Hepatocyte (in vitro differentiated cells): ENCODE measurements at places on chromosomes 4 and X. TPM values are rescaled to one million over a fixed set of nuclear protein-coding genes. Genes with fewer than 3 reads are reported as not detected.

Gene KLKB1
- total RNA-seq, result 16.1 and 20.3 TPM in 2 replicates

Gene IL2
- total RNA-seq, result not detected in 2 replicates

- peak; percentile 34 for DNase-seq
Observed at GRCh38 chr4:77669946-77670590, 64.4 kb downstream of the CXCL13 start.

DNA sequence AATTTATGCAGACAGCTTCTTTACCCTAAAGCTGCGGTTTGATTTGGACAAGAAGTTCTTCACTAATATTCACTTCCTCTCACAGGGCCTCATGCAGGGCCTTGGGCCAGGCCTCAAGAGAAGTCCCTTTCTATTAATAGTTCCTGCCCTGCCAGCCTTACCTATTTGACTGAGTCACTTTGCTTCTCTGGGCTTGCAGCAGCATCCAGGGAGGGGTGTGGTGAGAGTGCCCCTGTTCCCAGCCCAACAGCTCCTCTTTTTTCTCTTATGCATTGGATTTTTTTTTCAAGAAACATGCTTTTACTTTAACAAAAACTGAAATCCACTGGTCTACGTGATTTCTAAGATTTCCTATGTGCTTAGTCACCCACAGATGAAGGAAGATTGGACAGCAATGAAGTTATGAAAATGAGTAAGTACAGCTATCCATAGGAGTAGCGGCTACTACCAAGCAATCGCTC is 26.7 kb downstream of the FAM156B start:
- peak; percentile 39 for DNase-seq

Gene NPY1R
- 5.7 and 9.0 TPM in 2 replicates for total RNA-seq

DNA sequence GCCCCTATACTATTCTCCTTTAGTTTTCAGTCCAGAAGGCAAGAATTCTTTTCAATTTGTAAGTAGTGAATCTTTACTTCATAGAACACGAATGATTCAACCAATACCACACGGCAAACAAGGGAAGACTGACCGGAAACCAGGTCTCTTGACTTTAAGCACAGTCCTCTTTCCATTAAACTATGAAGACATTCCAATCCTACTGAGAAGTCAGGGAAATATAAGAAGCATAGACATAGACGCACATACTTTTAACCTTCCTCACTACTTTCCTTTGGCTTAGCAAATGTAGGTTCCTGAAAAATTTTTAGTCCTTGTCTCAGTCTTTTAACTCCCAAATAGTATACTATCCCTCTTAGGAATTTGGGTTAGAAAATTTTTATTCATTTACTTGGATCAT is 9.1 kb downstream of the CHRDL1 start:
- no peak for DNase-seq

DNA sequence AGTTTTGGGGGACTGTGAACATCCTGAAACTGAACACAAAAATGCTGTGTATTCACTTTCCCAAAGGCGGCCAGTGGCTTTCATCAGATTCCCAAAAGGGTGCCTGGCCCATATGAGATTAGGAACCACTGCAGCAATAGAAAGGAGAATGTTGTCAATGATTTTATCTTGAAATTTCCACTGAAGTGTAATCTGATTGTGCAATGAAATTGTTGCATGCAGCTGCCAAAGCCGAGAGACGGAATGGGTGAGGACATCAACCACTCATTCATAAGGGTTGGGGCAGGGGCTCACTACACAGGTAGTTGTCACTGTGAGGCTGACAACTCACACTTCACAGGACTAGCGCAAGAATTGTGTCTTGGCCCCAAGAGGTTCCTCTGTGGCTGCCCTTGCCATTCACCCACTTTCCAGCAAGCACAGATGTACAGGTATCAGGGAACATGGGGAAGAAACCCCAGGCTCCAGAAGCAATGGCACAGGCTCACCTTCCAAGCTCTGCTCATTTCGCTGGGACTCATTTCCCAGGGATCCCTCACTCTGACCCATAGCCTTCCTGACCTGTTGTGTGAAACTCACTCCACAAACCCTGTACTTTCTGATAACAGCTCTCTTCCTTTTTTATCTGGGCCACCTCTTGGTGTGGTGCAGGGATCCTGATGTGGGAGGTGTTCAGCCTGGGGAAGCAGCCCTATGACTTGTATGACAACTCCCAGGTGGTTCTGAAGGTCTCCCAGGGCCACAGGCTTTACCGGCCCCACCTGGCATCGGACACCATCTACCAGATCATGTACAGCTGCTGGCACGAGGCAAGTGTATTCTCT is 48.8 kb downstream of the BMX start:
- DNase-seq, result no peak

- DNase-seq, result no peak
Observed at GRCh38 chr4:124947622-124948265, 235.2 kb upstream of the ANKRD50 start.

DNA sequence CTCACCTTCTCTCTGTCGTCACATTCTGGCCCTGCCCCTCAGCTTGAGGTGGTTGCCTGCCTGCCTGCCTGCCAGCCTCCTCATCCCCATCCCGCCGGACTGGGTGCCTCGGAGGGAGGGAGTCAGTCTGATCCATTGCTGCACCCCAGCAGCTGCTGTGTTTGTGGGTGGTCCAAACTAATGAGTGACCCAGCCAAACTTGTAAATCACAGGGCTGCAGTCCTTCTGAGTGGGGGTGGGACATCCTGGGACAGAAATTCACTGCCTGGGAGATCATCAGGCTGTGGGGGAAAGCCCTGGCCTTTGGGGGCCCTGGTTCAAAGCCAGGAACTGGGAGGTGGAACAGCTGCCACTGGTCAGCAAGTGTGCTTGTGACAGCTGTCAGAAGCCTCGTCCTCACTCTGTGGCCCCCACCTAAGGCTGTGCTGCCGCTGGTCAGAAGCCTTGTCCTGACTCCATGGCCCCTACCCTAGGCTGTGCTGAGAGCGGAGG is 5.6 kb downstream of the GPR78 start:
- DNase-seq, result no peak

GRCh38 chr4:155008389-155008788 is 200.0 kb upstream of the NPY2R start:
- no peak for DNase-seq

DNA sequence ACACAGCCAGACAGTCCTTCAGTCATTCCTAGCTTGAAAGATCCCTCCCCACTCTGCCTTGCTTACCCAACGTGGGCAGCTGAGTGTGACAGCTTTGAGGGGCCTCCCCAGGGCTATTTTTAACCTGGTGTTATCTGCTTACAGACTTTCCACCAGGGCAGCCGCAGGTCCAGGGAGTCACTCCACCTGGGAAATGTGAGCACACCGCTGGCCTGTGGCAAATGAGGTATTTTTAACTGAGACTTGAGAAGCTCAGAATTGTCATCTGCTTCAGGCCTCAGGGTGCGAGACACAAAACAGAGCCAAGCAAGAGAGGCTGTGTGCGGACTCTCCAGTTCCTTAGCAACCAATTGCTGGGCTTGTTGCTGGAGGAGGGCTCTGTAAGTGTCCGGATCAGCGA is 13.0 kb downstream of the CORIN start:
- DNase-seq, result peak; percentile 56

GRCh38 chr4:42845586-42845985 is 46.9 kb upstream of the GRXCR1 start:
- DNase-seq, result peak; percentile 8

Gene PDHA1
- 119 and 144 TPM in 2 replicates for total RNA-seq

Gene FAM13A
- total RNA-seq, result 44.2 and 54.5 TPM in 2 replicates

Gene F8A2
- total RNA-seq, result not detected in 2 replicates

Gene NCAPG
- total RNA-seq, result 10.4 and 11.9 TPM in 2 replicates

- DNase-seq, result peak; percentile 5
Observed at GRCh38 chr4:172650758-172651530, 517.7 kb upstream of the GALNT7 start.

GRCh38 chr4:7625071-7625470 is 190.3 kb upstream of the PSAPL1 start:
- DNase-seq, result no peak

- no peak for DNase-seq
Observed at GRCh38 chr4:3341760-3342159, 48.9 kb downstream of the RGS12 start.

- DNase-seq, result peak; percentile 43
Observed at GRCh38 chrX:12447448-12448064, 309.3 kb downstream of the FRMPD4 start.

DNA sequence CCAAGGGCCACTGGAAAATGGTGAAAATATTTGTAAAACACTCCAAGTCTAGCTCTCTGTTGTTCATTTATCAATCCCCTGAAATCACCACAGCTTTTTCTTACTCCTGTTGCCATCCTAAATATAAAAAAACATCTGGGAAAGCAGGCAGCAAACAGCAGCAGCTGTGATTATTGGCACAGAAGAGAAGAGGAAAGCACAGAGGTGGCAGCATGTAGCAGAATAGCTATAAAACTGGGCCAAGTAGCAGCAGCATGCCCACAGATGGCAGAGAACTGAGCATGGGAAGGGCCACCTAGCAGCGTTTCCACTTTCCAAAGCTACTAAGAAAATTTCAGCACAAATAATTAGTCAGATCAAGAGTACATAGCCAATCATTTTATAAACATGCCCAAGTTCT is 307.2 kb downstream of the SLC7A11 start:
- DNase-seq, result no peak

- no peak for DNase-seq
Observed at GRCh38 chr4:182554736-182555135, 311.5 kb downstream of the TENM3 start.

- DNase-seq, result no peak
Observed at GRCh38 chr4:65416891-65417290, 253.4 kb downstream of the EPHA5 start.

DNA sequence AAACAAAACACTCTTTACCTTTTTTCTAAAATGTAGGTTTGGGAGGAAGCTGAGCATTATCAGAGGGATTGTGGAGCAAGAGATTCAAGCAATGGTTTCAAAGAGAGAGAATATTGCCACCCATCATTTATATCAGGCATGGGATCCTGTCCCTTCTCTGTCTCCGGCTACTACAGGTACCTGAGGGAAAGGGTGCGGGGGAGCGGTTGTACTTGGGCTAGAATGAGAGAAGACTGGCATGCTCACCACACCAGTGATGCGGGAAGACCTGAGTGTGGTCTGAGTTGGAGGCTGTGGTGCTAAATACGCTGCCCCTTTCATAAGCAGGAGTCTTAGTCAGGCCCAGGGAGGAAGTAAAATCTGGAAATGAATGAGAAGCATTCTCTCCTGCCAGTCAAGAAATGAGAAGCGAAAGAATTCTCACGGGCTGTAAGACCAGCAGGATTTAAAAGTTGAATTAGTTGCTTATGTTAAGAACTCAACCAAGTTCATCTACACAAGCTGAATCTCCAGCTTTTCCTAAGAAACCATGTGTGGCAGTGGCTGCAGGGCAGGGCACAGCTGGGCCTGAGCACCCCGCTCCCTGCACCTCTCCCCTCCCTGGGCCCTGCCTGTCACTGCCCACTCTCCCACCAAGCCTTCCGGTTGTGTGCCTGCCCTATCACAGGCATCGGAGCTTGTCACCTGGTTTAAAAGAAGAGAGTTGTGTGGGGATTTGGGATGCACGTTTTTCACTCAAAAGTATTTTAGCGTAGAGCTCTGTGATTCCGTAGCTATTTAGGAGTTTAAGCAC is 24.8 kb upstream of the MSANTD1 start:
- DNase-seq, result no peak

Gene HHIP
- 20.2 and 20.8 TPM in 2 replicates for total RNA-seq

- no peak for DNase-seq
Observed at GRCh38 chrX:6464726-6465125, 70.2 kb downstream of the VCX3A start.

GRCh38 chr4:39304651-39305050 is 61.5 kb downstream of the RFC1 start:
- no peak for DNase-seq

DNA sequence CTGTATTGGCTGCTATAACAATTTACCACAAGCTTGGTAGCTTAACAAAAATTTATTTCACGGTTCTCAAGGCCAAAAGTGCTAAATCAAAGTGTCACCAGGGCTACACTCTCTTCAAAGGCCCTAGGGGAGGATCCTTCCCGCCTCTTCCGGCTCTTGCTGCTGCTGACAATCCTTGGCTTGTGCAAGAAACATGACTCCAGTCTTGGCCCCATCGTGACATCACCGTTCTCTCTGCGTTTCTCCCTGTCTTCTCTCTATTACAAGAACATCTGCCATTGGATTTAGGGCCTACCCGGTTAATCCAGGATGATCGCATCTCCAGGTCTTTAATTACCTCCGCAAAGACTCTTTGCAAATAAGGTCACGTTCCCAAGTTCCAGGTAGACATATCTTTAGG is 10.4 kb upstream of the CLCN4 start:
- no peak for DNase-seq

Gene KLB
- total RNA-seq, result 18.2 and 20.3 TPM in 2 replicates

Gene TCEANC
- 5.4 and 5.5 TPM in 2 replicates for total RNA-seq

DNA sequence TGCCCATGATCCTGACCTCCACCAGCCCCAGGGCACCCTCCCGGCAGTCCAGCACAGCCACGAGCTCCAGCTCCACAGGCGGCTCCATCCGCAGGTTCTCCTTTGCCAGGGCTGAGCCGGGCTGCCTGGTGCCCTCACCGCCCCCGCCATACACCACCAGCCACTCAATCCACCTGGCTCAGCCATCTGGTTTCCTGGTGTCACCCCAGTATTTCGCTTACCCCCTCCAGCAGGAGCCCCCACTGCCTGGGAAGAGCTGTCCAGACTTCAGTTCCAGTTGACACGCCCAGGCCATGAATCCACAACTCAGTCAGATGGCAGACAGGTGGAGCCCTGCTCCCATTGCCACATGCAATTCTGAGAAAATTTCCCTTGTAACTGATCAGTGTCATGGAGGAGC is 3.9 kb downstream of the SHISA3 start:
- peak; percentile 9 for DNase-seq

Gene PHOX2B
- total RNA-seq, result not detected in 2 replicates

GRCh38 chr4:168722391-168722790 is 225.5 kb downstream of the PALLD start:
- DNase-seq, result no peak

- no peak for DNase-seq
Observed at GRCh38 chr4:83890231-83890630, 354.3 kb downstream of the GPAT3 start.

DNA sequence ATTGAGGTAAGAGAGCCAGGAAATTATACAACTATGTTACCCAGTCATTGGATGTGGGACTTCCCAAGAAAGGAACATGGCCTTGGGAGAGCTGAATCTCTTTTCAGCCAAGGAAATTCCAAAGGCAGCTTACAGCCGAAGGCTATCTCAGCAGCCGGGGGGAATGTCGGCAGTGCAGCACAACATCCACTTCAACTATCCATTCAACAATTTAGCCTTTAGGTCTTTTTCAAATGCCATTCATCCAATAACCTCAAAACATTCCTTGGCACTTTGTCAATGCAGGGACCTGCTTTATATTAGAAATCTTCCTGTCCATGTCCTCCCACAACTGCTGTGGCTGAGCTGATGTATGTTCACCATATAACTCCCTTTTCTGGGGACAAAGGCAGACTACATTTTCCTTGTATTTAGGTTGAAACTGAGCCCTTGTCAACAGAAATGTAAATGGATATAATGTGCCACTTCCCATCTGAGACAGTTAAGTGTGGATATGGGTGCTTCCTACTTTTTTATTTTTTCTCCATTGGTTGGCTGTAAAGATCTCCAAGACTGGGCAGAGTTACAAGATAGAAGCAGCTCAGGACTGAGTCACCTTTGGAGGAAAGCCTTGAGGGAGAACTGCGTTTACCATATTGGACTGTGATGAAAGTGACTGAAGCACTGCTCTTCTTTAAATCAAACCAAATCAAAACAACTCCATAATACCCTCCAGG is 94.8 kb downstream of the GPRIN3 start:
- no peak for DNase-seq
